Activated effector memory CD4-positive, alpha-beta T cell treated with anti-CD3 and anti-CD28 coated beads, Interleukin-2, amount 50 U/mL, for 16 hours (primary cell): ENCODE measurements at places on chromosomes 4 and X.

DNA sequence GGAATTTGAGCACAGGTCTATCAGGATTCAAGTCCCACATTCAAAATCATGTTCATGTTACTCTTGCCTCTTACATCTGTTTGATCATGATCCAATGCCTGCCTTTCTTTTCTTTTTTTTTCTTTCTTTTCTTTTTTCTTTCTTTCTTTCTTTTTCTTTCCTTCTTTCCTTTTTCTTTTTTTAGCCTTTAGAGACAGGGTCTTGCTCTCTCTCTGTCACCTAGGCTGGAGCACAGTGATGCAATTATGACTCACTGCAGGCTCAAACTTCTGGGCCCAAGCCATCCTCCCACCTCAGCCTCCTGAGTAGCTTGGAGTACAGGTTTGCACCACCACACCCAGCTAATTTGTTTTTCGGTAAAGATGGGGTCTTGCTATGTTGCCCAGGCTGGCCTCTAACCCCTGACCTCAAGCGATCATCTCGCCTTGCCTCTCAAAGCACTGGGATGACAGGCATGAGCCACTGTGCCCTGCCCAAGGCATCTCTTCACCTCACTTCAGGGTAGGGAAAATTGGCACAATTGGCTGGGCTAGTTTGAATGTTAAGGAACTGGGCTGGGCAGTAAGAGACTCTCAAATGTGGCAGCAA lies 359.2 kb downstream of the FBXW7 start:
- DNase-seq: no peak

DNA sequence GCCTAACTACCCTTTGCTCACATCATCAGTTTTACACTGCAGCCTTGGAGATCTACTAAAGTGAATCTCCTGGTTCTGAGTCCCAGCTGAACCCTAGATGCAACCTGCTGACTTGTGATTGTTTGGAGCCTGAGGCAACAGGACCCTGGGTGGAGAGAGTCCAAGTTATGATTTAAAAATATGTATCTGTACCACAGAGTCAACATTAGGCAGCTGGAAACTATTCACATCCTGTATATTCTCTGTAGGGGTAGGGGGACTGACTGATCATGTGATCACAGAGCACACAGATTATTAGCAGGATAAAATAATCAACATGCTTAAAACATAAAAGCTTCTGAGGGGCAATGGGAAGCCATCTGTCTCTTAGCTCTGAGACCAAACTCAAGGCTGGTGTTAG lies 52.1 kb downstream of the CT47B1 start:
- DNase-seq: no peak

DNA sequence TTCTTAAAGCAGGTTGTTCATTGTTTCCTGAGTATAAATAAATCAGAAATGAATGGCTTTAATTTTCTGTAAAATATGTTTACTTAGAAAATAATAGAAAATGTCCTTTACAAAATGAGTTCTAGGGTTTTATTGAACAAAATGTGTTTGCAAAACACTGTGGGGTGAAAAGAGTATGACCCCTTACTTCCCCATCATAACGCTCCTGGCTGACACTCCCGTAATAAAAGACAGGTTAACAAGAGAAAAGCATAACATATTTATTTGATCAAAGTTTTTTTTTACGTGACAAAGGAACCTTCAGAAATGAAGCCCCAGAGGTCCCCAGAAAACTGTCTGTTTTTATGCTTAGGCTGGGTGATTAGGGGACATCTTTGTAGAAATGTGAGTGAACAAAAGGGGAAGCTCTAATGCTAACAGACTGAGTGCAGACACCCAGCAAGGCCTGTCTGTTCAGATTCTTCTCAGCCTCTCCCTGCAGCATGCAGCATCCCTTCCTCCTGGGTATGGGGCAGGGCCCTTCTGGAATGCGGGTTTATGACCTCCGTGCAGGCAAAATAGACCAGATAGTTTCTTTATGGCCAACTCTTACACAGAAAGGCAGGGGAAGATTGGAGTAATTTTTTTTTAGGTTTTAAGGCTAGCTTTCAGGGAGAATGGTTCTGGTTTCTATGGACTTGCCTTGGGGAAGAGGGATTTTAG lies 26.1 kb downstream of the ZFP42 start:
- no peak for DNase-seq

DNA sequence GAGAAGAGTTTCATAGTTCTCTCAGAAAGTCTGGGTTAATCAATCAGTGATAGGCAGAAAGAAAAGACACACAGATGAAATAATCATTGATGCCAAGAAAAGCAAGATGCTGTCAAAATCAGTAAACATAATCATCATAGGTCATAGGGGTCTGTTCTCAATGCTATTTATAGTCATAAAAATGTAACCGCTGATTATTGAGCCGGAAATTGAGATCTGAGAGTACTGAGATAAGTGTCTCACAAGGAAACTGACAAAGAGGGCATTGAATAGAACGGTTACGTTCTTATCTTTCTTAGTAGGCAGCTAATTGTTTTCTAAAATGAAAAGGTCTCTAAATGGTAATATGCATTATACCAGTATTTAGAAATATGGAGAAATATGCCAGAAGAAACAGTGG lies 1686.1 kb upstream of the AGA start:
- DNase-seq: no peak

GRCh38 chrX:103211012-103211715 lies 3.7 kb upstream of the BEX4 start:
- DNase-seq: peak; percentile 67

GRCh38 chrX:130895299-130895698 lies 7.7 kb downstream of the ENOX2 start:
- DNase-seq: no peak

DNA sequence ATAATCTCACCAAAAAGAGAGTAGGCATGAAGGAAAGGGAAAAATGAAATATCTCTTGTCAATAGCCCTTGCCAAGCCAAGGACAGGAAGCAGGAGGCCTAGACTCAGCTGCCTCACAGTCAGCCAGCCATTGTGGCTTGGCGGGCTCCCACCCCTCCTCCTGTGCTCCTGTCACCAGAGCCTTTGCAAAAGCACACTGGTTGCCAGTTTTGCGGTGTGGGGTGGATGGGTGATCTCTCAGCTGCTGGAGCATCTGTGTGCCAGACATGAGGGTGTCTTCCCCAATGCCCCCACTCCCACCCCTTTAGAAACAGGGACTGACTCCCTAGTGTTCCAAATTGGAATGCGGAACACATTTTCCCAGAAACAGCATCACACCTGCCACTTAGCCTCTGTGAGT lies 26.1 kb downstream of the ARHGEF6 start:
- no peak for DNase-seq

DNA sequence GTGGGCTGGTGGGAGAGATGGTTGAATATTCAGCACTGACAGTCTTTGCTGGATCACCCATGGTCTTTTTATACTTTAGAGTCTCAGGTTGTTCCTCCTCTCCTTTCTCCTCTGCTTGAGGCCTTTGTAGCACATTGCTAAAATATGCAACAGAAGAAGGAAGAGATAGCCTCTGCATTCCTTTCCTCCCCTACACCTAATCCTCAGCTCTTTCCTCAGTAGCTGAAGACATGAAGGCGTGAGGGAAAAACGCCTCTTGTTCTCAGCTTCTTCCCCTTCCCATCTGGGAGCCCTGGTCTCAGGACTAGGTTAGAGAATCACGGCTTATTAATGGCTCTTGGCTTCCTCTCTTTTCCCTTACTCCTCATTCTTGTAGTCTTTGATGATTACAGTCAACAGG lies 76.8 kb downstream of the RNF150 start:
- no peak for DNase-seq

GRCh38 chr4:71446479-71447081 lies 107.8 kb downstream of the SLC4A4 start:
- DNase-seq: no peak

DNA sequence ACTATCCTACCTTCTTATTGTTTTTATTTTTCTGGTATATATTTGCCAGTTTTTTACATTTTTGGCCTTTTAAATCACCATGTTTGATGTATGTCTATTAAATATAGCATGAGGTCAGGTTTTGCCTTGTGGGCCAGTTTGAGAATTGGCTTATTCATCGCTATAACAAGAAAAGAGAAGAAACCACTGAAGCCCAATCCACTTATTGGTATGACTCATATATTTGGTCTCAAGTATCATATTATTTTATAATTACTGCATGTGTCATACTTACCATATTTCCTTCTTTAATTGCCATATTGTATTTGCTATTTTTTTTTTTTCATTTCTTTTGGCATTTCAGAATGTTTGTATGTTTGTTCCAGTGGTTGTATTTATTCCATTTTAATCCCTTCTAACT lies 99.3 kb downstream of the IRF2 start:
- DNase-seq: no peak

GRCh38 chrX:103372886-103373285 lies 3.5 kb upstream of the BEX3 start:
- DNase-seq: no peak

DNA sequence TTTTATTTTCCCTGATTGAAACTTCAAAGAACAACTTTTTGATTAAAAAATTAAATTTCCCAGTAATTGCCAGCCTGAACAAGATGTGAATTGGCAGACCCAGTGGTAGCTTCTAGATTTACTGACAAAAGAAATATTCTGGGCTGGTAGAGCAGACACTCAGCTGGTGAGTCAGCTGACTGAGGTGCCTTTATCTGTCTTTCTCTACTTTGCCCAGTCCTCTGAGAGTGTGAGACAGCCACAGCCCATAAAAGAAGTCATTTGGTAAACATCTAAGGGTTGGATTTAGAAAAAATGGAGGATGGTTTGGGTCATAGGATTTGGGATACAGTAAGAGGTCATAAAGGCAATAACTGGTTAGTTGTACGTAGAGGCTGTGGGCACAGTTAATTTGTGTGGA lies 54.5 kb downstream of the CCSER1 start:
- no peak for DNase-seq

GRCh38 chr4:189804894-189805293 lies 135.8 kb upstream of the FRG1 start:
- DNase-seq: no peak

- DNase-seq: no peak
Observed at GRCh38 chr4:178086320-178086719, 644.1 kb upstream of the AGA start.

DNA sequence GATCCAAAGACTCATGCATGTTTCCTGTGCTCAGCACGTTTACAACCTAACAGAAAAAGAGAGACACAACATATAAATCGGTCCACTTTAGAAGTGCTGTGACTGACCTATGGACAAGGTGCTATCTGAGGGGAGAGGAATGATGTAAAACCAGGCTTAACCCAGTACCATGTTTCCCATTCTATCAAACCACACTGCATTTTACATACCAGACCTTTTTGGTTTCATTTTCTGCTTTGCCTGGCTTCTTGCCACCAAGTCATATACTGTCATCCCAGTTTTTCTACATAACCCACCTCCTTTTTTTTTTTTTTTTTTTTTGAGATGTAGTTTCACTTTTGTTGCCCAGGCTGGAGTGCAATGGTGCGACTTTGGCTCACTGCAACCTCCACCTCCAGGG lies 82.2 kb downstream of the KLF8 start:
- DNase-seq: no peak

- no peak for DNase-seq
Observed at GRCh38 chr4:128388352-128388630, 100.7 kb upstream of the PGRMC2 start.

DNA sequence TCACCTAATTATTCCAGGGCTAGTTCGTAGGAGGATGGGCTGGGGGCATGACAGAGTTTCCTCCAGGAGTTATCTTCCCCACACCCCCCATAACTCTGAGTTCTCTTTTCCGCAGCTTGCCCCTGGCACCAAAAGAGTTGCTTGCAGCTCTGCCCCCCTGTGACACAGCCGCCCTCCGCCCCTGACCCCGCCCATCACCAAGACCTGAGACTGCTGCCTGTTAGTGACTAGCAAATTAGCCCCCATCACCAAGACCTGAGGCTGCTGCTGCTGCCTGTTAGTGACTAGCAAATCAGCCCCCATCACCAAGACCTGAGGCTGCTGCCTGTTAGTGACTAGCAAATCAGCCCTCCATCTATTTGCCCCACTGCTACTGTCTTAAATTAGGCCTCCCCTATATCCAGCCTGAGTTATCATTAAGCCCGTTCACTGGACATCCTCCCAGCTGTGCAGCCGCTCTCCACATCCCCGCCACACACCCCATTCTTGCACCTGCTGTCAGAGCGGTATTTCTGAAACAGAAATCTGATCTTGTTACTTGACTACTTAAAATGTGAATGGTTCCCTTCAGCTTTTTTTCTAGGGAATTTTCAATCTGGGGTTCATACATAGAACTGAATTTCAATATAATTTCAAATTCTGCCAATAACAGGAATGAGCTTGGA lies 1.5 kb upstream of the PAPSS1 start:
- DNase-seq: peak; percentile 83
